ENCODE measurements at places on chromosomes 6 and 20.
A peak's percentile ranks its signal among the peaks of the same experiment; 100 is the strongest.

DNA sequence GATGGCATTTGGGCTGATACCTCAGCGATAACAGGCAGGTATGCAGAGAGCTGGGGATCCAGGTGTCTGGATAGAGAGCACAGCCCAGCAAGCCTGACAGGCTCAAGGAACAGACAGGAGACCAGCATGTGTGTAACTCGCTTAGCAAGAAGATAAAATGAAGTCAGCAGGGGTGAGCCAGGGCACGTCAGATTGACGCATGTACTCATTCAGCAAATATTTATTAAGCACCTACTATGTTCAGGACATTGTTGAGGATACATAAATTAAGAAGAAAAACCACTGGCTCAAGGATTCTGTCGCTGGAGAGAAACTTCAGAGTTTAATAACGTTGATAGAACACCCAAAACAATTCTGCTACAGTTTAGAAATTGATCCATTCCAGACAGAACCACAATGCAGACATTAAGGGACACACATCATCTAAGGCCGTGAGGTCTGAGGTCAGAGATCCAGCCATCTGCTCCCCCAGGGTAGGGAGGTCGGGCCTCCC is 1.0 kb upstream of the DUSP22 start:
- no peak for DNase-seq

GRCh38 chr6:28330041-28330440 is 5.9 kb downstream of the ZSCAN31 start:
- DNase-seq = no peak

- DNase-seq = no peak
Observed at GRCh38 chr20:1892119-1892385, 3.2 kb upstream of the SIRPA start.

DNA sequence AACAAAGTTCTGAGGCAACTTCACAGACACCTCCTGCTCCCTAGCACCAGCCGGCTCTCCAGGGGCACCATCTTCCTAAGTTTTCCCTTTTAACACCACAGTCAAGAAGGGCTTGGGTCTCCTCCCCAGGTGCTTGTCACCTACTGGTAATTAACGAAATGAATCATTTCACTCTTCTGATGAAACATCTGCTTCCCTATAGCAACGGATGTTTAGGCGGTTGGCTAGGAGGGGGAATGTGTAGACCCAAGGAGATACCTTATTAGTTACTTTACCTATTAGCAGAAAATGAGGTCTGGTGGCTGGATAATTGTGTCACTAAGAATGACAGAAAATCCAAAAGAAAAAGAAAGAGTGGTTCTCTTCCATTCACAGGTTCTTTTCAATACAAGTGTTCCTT is 46.3 kb upstream of the FABP7 start:
- no peak for DNase-seq

DNA sequence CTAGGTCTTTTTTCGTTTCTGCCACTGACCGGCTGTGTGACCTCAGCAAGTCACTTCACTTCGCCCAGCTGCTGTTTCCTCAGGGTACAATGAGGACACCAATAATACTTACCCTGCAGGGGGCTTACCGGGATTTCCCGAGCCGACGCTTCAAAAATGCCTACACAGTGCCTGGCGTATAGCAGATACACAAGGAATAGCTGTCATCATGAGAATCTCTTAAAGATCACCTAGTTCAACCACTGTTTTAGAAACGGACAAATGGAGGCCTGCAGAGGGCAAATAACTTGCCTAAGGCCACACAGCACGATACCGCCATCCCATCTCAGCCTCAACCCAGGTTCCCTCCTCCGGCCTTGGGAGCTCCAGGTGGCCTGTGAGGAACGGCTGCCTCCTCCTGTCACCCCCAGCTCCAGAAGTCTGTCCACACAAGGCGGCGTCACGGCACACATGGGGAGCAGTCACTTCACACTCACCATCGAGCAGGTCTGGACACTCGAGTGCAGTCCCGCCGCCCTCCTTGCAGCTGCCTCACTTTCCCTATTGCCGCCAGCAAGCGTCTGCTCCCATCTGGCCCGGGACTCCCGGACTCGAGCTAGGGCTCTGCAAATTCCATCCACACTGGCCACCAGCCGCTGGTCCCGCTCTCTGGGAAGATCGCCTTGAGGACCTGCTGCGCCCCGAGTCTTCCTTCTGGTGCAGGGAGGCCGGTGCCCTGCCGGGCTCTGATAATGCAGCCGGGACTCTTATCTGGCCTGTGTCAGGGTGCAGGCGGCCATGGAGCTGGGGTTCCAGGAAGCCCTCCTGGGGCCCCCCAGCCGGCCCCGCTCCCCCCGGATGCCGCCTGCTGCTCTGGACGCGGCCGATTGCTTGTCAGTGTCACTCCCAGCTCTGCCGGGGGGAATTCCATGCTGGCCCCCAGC is at the start of gene RIPOR3:
RIPOR3 (minus strand) TSS at position 893 of the 923 bp plus-strand sequence; CDS start at position 479, 414 bp downstream.
- no peak for DNase-seq

DNA sequence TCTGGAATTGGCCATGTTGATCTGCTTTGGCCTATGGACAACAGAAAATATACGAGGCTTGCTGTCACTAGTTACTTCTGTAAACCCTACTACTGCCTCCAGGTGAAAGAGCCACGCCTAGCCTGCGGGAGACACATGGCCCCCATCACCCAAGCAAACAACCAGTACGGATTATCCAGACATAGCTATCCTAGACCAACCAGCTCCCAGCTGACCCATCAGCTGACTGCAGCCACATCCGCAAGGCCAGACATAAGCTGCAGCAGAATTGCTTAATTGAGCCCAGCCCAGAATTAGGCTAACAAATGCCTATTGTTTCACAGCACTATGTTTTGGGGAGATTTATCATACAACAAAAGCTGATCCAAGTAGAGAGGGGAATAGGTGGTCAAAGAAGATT is 13.5 kb downstream of the REV3L start:
- DNase-seq = no peak

- DNase-seq = no peak
Observed at GRCh38 chr6:38495518-38495917, 144.2 kb downstream of the BTBD9 start.

- no peak for DNase-seq
Observed at GRCh38 chr6:96164802-96165201, 149.0 kb downstream of the FUT9 start.

DNA sequence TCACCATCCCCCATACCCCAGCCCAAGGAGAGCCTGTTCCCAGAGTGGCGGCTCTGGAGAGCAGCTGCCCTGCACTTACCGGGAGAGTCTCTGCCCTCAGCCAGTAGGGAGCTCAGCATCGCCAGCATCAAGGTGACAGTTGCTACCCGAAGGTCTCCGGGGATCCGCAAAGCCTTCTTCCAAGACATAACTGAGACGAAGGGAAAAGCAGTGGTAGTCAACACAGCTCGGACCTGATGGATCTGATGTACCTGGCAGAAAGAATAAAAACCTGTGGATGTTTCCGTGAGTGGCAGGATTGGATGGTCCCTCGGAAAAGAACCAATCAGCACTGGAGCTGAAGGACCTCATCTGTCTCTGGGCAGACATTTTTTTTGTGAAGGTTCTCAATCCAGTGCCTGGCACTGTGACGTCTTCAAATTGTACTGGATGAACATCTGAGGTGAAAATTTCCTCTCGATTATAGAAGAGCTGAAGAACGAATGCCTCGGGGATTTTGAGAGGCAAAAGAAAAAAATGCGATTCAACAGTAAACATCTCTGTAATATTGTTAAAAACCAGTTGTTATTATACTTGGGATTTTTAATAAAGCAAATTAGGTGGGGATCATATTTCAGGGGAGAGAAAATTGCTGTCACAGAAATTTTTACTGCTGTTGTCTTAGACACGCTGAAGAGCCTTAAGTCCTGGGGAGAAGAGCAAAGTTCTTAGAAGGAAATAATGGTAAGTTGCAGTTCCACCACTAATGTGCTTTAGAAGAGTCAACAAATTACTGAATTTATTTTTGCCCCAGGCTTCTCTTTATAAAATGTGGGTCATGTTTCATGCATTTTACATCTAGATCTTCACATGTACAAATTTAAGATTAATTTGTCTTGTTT is at the start of gene HLA-DQB1:
HLA-DQB1 (minus strand) TSS at position 238 of the 881 bp plus-strand sequence; CDS start at position 188, 50 bp downstream.
- DNase-seq = no peak

- no peak for DNase-seq
Observed at GRCh38 chr20:24350923-24351368, 118.5 kb upstream of the SYNDIG1 start.

DNA sequence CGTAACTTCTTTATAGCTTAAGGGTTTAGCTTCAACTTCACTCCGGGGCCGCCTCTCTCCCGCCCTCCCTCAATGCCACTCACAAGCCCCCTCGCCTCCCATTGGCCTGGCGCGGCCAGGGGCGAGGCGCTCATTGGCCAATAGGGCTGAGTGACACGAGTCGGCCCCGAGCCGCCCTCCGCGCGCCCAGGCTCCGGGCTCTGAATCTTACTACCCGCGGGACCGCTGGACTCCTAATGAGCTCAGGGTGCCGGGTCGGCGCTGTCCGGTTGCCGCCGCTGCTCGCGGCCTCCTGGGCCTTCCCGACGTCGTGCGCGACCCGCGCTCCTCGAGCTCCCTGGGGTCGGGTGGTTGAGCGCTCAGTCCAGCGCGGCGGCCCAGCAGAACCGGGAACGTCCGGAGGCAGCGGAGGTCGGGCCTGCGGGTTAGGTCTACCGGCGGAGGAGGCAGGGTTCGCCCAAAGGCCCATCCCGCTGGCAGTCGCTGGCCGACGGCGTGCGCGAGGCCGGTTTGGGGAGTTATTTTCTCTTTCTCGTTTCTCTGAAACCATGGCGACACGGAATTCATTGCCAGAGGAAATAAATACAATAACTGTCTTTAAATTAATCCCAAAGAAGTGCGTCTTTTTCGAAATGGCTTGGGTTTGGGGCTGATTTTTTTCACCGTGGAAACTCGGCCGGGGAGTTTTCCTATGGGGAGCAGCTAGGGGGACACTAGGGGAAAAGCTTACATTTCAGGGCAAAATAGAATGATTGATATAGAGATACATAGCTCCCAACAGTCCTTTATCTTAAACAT is at the start of gene SIM1:
SIM1 (minus strand) TSS at position 19 of the 798 bp plus-strand sequence. CDS start 1,453 bp downstream, outside the sequence.
- DNase-seq = no peak

GRCh38 chr20:57573242-57573641 is 12.3 kb downstream of the PCK1 start:
- no peak for DNase-seq

GRCh38 chr6:129709769-129710449 is at the start of gene ARHGAP18:
Gene ARHGAP18 (minus strand): TSS chr6:129710177. CDS start chr6:129710136, 41 bp downstream.
- peak; percentile 73 for DNase-seq

- DNase-seq = no peak
Observed at GRCh38 chr20:13718171-13718570, 66.5 kb downstream of the ESF1 start.

DNA sequence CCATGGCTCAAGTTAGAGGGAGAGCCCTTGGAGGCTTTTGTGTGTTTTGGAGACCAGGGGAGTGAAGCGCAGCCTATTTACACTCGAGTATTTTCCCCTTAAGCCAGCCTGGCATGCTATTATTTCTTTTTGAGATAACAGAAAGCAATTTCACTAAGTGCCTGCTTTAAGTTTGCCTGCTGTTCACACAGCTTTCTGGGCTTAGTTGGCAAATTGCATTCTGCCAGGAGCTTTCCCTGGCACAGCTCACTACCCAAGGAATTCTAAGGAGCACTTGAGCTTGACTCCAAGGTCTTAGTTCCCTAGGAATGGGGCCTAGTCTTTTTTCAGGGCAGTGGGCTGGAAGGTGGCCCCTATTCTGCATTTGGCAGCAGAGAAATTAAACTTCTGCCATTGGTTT is 19.0 kb upstream of the ASXL1 start:
- DNase-seq = no peak

- no peak for DNase-seq
Observed at GRCh38 chr6:169668203-169668847, 33.5 kb downstream of the WDR27 start.

GRCh38 chr6:137801352-137802114 is 65.5 kb upstream of the TNFAIP3 start:
- DNase-seq = no peak

GRCh38 chr6:146335336-146335735 is 208.3 kb upstream of the RAB32 start:
- DNase-seq = no peak

- DNase-seq = no peak
Observed at GRCh38 chr6:37171201-37171969, 1.4 kb downstream of the PIM1 start.

DNA sequence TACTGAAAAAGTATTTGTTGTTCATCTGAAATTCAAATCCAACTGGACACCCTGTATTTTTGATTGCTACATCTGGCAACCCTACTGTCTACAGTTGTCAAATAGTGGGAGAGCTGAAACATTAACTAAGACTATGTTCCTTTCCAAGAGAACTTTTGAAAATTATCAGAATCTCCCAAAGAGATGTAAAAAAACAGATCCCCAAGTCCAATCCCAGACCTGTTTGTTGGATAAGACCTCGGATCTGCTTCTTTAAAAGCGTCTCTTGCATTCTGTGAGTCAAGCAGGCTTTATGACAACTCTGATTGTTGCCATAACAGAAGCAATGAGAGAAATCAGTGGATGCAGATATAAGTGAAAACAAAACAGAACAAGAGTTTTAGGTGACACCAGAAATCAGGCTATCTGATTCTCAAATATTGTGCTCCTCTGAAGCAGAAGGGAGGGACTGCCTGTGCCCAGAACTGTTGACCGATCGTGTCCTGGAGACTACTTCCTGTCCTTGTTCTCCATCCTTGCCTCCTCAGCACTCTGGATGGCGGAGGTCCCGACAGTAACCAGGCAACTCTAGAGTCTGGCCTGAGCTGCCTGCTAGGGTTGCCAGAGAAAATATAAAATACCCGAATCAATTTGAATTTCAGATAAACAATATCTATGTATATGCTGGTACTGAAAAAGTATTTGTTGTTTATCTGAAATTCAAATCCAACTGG is 853.8 kb downstream of the MAFB start:
- DNase-seq = no peak

- DNase-seq = no peak
Observed at GRCh38 chr6:93423542-93423941, 4.2 kb upstream of the EPHA7 start.

DNA sequence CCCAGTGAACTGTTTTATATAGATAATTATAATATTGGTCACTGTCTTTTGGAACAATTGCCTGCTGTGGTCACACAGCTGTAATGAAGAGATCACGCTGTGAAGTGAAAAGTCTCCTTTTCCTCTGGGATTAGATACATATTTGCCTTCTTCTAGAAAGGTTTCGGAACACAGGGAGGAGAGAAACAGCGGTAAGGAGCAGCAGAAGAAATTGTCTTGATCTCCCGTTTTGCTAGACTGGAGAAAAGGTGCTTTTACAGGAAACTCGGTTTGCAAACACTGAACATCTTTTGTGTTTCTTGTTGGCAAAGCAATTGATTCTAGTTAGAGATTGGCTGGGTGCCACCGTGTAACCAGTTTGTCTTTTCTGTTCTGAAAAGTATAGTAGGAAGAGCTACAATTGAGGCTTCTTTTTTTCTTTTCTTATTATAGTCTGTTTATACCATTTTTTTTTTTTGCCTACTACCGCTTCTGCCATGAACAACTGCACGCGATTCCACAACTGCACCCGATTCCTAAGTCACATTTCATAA is 404.1 kb upstream of the ID4 start:
- DNase-seq = no peak

GRCh38 chr6:110581679-110582078 is 105.3 kb upstream of the SLC22A16 start:
- no peak for DNase-seq

DNA sequence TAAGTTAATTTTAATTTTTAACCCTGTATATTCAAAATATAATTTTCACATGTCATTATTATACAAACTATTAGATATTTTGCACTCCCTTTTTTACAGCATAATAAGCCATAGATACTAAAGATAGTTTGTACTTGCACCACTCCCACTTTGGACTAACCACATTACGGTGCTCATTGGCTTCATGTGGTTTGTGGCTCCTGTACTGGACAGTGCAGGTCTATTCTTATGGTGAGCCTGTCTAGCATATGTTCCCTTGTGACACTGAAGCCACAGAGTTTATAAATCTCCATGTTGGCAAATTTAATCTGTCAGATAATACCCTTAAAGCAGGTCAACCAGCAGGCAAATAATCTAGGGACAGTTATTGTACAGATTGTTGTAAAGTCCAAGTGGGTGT is 354.4 kb upstream of the KCNQ5 start:
- no peak for DNase-seq
